ENCODE measurements at places on chromosomes 11 and 22.

DNA sequence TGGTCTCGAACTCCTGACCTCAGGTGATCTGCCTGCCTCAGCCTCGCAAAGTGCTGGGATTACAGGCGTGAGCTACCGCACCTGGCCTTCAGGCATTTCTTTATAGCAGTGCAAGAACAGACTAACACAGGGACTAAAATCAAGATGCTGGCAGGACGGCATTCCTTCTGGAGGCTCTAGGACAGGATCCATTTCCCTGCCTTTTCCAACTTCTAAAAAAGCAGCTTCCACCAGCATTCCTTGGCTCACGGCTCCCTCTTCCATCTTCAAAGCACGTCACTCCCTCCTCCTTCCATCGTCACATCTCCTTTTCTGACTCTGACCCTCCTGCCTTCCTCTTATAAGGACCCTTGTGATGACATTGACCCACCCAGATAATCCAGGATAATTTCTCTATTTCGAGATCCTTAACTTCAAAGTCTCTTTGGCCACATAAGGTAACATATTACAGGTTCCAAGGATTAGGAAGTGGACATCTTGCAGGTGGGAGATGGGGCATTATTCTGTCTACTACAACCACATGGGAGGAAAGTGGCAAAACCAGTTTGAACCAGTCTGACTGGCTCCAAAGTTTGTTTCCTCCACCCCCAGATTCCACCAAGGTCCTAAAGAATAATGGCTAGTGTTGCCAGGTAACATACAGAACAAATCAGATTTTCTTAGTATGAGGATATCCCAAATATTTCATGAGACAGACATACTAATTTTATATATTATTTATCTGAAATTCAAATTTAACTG is 172.5 kb downstream of the MN1 start:
- DNase-seq: no peak

DNA sequence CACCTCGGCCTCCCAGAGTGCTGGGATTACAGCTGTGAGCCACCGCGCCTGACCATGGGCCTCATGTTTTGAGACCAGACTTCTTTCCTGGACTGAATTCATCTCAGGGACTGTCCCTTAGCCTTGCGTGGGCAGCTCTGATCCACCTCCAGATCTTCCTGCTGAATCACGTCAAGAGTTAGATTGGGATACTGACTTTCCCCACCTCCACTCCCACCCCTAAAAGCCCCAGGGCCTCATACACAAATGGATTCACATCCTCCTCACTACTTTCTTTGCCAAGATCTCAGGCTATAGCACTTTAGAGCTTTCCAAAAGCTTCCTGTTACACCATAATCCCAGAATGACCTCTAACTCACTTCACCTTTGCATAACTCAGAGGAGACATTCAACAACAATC is 12.1 kb downstream of the CCDC87 start:
- DNase-seq: no peak

DNA sequence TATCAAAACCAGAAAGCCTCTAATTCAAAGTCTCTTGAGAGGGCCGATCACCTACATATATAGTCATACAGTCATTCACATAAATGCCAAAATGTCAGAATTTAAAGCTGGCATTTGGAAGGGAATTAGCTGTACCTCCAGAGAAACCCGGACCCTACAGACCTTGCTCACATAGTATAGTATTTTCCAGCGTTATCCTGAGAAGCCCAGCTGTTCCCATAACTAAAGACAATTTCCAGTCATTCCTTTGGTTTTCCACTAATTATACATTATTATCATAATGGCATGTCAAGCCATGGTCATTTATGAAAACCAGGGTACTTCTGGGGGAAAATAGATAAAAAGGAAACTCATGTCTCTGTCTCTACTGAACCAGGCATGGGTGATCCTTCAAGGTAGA is 53.6 kb downstream of the FZD4 start:
- no peak for DNase-seq

- no peak for DNase-seq
Observed at GRCh38 chr22:26970809-26971394, 313.5 kb downstream of the MIAT start.

DNA sequence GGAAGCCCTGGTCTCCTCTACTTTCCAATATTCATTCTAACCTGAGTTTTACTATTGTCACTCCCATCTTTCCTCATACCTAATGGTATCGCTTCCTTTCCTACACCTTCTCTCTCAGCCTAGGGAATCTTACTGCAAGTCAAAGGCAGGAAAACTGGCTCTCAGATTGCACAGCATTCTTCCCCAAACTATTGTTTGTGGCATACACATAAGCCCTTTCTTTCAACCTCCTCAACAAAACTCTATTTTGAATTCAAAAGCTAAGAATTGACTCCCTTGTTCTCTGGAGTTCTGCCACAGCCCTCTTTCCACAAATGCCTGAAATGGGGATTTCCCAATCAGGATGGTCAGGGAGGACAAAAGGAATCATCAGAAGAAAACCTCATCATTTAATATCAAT is 181.5 kb downstream of the FAM76B start:
- DNase-seq: no peak

- DNase-seq: peak; percentile 15
Observed at GRCh38 chr22:24937114-24937513, 9.4 kb downstream of the LHFPL7 start.

- no peak for DNase-seq
Observed at GRCh38 chr22:31748490-31748889, 1.4 kb downstream of the PRR14L start.

All from NCI-H1417 (cell line).